ENCODE measurements at places on chromosomes 13 and 19.

GRCh38 chr19:6778386-6778785 is 5.9 kb downstream of the VAV1 start:
- DNase-seq, result no peak

- no peak for DNase-seq
Observed at GRCh38 chr13:40273253-40274025, 393.0 kb downstream of the FOXO1 start.

GRCh38 chr19:38375098-38375493 is 725 bp downstream of the PSMD8 start:
- DNase-seq, result no peak

- DNase-seq, result no peak
Observed at GRCh38 chr13:25175026-25175425, 2.9 kb upstream of the AMER2 start.

GRCh38 chr13:31240921-31241320 is 41.1 kb downstream of the B3GLCT start:
- DNase-seq, result no peak

- no peak for DNase-seq
Observed at GRCh38 chr19:56987184-56987583, 132.6 kb upstream of the USP29 start.

DNA sequence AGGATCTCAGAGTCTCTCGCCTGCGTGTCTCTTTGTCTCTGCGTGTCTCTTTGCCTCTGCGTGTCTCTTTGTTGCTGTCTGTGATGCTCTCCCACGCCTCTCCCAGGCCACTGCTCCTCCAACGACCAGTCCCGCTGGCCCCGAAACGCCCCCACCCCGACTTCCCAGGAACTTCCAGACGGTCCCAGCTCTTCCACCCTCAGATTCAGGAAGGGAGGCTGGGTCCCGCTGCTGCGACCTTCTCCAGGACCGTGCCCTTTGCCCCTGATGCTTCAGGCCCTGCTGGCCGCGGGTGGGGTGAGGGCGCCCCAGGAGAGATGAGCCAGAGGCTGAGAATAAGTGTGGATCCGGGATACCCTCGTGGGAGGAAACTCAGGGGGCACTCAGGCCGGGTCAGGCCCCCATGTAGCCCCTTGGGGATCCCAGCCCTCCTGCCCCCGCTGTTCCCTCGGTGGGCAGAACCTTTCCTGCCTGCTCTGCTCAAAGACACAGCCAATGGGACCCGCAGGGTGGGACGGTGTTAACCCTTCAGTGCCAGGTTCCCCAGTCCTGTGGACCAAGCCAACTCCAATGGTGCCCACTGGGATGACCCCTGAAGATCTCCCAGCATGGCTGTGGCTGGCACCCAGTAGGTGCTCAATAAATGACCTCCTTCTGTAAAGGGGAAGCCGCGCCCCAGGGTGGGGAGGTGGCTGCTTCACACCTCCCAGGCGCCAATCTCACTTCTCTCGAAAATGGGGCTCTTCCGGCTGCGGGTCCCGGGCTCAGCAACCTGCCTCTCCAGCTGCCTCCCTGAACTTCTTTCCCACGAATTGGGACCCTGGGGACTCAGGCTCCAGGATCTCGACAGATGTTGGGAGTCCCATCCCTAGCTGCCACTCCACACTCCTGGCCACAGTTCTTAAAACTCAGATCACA is 1.5 kb upstream of the S1PR5 start:
- DNase-seq, result no peak

GRCh38 chr13:111614613-111615012 is 294.2 kb downstream of the TEX29 start:
- no peak for DNase-seq

- DNase-seq, result no peak
Observed at GRCh38 chr13:74210693-74211393, 76.6 kb upstream of the KLF12 start.

GRCh38 chr13:52738719-52739467 is 727 bp downstream of the CNMD start:
- DNase-seq, result no peak

GRCh38 chr13:42401376-42401775 is 129.4 kb downstream of the AKAP11 start:
- DNase-seq, result no peak
